ENCODE measurements at places on chromosomes 2 and 18.
A peak's percentile ranks its signal among the peaks of the same experiment; 100 is the strongest.

DNA sequence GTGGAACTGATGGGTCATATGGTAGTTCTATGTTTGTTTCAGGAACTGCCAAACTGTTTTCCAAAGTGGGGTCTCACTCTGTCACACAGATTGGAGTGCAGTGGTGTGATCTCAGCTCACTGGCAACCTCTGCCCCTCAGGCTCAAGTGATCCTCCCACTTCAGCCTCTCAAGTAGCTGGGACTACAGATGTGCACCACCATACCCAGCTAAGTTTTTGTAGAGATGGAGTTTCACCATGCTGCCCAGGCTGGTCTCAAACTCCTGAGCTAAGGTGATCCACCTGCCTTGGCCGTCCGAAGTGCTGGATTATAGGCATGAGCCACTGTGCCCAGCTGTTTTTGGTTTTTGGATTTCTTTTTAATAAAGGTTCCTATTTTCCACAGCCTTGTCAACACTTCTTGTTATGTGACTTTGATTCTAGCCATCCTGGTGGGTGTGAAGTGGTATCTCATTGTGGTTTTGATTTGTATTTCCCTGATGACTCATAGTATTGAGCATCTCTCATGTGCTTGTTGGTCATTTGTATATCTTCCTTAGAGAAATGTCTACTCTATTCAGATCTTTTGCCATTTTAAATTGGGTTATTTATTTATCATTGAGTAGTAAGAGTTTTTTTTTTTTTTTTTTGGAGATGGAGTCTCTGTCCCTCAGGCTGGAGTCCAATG lies 22.8 kb downstream of the NPC1 start:
- no peak for DNase-seq

DNA sequence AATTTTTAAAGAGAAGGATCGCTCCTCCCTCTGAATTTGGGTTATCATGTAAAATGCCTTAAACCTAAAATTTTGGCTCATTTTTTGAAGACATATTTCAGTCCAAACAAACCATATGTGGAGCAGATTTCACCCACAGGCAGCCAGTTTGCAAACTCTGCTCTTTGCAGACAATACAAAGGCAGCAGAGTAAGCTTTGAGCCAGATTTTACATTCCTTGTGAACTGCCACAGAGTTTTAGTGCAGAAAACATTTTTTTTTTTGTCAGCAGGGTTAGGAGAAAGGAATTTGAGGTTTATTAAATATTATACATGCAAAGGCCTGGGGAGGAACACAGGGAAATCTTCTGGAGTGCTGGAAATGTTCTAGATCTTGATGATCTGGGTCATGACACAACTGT lies 171.9 kb upstream of the FN1 start:
- DNase-seq = no peak

DNA sequence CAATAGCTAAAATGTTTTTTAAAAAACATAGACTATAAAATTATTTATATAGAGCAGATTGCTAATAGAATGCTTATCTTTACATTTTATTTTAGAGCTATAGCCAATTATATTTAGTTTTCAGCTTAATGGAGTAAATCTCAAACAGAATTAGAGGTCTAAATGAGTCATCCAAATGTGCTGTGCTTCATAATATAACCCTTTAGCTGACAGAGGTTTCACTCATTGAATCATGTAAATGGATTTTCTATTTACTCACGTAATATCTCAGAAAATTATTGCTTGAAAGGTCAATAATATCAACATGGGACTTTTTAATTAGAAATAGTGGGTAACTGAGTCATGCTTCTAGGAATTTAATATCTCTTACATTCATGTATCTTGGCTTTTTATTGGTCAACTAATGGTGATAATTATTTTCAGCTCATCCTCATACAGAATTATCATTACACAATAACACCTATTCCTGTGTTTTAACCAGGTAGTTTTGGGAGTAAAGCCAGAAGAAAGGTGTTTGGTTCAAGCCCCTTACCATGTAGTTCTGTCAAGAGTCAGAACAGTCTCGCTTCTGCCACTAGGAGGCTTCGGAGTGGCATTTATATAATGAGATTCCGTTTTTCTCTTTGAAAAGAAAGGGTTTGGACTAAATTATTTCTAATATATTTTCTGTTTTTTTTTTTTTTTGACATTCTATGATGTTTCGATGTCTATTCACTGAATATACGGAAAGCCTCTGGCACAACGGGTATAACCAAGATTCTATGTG lies 217.6 kb downstream of the CDH7 start:
- DNase-seq = no peak

GRCh38 chr2:98378196-98378595 lies 31.9 kb downstream of the CNGA3 start:
- no peak for DNase-seq

DNA sequence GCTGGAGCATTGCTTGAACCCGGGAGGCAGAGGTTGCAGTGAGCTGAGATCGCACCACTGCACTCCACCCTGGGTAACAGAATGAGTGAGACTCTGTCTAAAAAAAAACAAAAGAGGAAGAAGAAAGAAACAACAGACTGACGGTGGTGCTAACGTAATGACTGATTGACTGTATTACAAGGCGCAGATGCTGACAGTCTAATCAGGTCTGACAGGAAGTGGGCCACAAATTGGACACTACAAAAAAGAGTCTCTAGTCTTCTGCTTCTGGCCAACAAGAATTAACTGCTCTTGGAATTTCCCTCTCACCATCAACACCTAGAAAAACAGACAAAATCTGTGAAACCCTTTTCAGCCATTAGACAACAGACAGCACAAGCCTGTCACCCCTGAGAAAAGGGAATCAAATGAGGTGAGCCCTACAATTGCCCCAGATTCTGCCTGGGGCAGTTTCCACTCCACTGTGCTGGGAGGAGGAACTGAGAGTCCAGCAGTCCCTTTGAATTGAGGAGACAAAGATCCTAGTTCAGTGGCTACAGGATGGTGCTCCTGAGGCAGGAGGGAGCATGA lies 43.3 kb downstream of the SNED1 start:
- DNase-seq = no peak

- no peak for DNase-seq
Measured at GRCh38 chr2:173652311-173652710, 297.6 kb downstream of the CDCA7 start.

- no peak for DNase-seq
Measured at GRCh38 chr18:39186008-39186407, 1620.4 kb upstream of the CELF4 start.

DNA sequence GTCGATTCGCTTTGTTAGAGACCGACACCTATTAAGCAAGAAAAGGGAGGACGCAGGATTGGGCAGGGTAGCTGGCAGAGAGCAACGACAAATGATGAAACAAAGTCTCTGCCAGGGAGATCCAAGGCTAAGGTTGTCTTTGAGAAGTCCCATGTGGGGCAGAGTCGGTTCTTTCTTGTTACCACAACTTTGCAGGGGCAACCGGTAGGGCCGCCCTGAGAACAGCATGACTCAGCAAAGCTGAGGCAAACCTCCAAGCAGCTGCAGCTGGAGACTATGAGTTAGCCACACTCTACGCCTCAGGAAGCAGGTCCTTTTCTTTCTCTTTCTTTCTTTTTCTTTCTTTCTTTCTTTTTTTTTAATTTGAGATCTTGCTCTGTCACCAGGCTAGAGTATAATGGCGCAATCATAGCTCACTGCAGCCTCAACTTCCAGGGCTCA lies 452.3 kb upstream of the ID2 start:
- peak; percentile 7 for DNase-seq

DNA sequence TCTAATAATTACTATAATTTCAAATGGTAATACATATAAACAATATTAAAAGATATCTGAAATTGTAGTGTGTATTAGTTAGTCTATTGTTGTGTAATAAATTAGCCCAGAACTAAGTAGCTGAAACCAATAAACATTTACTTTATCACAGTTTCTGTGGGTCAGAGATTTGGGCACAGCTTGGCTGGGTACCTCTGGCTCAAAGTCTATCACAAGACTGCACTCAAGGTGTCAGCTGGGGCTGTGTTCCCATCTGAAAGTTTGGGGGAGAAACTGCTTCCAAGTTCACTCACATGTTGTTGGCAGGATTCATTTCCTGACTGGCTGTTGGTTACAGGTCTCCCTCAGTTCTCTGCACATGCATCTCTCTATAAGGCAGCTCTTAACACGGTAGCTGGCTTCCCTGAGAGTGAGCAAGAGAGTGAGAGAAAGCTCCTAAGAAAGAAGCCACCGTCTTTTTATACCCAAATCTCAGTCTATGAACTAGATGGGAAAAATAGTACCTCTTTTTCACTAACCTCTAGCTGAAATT lies 25.6 kb upstream of the WIPF1 start:
- no peak for DNase-seq

DNA sequence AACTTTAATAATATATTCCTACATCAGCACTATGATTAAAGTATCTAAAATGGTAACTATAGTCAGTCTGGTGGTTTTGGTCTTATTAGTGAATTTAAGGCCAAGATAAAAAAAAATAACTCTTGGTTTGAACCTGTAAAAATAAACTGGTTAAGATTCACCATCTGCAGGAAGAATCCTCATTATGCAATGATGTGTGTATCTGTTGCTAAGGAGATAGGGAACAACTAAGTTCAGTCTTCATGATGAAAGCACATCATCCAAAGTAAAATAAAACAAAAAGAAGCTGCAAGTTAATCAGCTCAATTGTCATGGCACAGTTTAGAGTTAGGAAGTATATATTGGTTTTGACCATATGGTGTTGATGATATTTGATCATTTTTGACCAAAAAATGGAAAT lies 466.0 kb downstream of the NYAP2 start:
- no peak for DNase-seq

- no peak for DNase-seq
Measured at GRCh38 chr2:1601471-1602277, 142.6 kb downstream of the PXDN start.

DNA sequence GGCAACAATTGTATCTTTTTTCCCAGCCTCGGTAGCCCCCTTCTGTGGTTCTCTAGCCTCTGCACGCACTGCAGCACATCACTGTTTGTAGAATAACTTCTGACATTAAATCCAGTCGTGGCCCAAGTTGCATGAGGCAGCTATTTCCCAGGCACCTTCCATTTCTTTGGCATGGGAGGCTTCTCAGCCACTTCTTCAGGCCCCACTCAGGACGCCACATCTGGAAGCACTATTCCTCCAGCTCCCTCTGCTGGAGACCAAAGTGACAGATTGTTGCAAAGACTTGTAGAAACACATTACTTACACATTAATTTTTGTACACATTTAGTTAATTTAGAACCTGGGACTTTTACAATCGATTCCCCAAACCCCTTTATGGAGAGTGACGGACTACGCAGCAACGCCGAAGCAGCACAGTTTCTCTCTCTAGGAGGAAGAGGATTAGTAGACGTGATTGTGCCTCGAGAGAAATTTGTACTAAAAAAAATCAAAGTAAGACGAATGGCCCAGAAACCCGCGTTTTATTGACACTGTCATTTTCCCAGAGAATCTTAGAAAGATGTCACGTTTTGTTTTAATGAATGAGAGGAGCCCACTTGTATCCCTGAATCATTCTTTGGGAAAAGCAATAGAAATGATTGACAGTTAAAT lies 57.8 kb upstream of the RGPD5 start:
- no peak for DNase-seq

DNA sequence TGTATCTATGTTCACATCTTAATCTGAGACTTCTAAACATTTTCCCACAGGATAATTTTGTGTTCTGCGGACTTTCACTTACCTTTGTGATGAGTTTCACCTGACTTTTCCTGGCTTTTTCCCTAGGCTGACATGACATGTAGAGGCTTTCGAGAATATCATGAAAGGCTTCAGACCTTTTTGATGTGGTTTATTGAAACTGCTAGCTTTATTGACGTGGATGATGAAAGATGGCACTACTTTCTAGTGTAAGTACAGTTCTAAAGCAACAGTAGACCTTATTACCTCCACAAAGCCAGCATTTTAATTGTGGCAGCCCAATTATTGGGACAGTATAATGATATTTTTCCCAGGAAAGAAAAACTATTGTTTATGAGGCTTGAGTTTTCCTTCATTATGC lies 34.1 kb upstream of the METAP1D start:
- no peak for DNase-seq

DNA sequence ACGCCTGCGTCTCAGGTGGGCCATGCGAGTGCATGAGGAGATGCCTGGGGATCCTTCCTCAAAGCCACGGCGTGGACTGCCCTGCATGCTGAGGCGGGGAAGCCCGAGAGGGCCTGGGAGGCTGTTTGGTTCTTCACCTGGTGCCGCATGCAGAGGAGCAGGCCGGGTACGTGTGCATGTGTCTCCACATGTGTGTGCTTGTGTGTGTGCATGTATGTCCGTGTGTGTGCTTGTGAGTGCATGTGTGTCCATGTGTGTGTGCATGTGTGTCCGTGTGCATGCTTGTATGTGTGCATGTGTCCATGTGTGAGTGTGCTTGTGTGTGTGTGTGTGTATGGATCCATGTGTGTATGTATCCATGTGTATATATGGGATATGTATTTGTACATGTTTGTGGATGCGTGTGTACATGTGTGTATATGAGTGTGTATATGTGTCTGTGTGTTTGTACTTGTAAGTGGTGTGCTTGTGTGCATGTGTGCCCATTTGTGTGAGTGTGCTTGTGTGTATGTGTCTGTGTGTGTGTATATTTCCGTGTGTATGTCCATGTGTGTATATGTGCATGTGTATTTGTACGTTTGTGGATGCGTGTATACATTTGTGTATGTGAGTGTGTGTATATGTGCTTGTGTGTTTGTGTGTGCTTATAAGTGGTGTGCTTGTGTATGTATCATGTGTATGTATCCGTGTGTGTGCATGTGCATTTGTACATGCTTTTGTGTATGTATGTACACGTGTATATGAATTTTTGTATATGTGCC lies 79.0 kb downstream of the PTGR3 start:
- no peak for DNase-seq

GRCh38 chr2:157414050-157414449 lies 29.8 kb downstream of the CYTIP start:
- DNase-seq = no peak

DNA sequence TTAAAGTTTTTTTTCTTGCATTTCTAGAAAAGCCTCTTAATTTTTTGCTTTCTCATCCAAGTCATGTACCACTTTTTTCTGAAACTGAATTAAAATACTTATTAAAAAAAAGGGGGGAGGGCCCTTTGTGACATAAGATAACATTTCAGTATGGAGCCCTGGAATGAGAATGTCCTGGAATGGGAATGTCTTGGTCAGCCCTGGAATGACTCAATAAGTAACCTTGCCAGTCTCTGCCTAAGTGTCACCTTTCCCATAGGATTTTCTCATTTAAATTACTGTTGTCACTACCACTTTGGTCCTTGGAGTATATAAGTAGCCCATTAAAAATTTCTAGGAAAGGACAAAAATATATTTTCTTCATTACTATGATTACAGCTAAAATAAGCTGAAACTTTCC lies 4.7 kb downstream of the UBXN2A start:
- DNase-seq = no peak

DNA sequence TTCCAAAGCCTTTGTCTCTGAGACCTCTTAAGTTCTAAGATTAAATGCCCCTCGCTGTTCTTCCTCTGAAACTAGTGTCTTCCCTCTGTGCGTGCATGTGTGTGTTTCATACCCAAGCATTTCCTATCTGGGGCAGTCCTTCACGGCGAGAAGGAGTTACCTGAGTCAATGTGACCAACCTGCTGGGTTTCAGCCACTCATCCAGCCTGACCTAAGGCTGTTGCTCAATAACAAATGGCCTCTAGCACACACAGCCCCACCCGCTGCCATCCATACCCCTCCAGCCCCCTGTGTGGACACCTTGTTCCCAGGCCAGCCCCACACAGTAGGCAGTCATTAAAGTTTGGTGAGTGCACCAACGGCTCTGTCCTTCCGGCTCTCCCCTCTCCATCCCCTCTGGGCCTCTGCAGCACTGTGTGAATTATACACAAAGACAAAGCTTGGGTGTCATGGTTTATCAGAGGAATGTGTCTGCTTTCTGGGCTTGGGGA lies 53.8 kb upstream of the FOSL2 start:
- no peak for DNase-seq

Measured in activated T-helper 1 cell treated with anti-CD3 and anti-CD28 coated beads, Interleukin-2, amount 50 U/mL, for 16 hours (primary cell).